ENCODE measurements at places on chromosomes 7 and 10.

GRCh38 chr10:84660450-84661159, 332.2 kb downstream of the CCSER2 start:
- no peak for DNase-seq

GRCh38 chr7:81014266-81014665, 95.4 kb upstream of the SEMA3C start:
- DNase-seq, result no peak

- no peak for DNase-seq
Observed at GRCh38 chr7:111763221-111763801, 201.0 kb upstream of the IMMP2L start.

DNA sequence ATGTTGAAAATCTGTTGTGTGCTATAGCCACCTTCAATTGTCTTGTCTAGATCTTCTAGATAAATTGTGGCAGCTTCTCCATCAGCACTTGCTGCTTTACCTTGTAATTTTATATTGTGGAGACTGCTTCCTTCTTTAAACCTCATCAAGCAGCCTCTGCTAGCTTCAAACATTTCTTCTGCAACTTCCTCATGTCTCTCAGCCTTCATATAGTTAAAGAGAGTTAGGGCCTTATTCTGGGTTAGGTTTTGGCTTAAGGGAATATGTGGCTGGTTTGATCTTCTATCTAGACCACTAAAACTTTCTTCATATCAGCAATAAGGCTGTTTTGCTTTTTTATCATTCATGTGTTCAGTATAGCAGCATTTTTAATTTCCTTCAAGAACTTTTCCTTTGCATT, 128.2 kb downstream of the ADAM22 start:
- no peak for DNase-seq

GRCh38 chr10:97713339-97713825, at the start of gene MARVELD1:
TSS of gene MARVELD1 (plus strand) at chr10:97713730. CDS start at chr10:97713877, 147 bp downstream.
- DNase-seq, result peak; percentile 62

DNA sequence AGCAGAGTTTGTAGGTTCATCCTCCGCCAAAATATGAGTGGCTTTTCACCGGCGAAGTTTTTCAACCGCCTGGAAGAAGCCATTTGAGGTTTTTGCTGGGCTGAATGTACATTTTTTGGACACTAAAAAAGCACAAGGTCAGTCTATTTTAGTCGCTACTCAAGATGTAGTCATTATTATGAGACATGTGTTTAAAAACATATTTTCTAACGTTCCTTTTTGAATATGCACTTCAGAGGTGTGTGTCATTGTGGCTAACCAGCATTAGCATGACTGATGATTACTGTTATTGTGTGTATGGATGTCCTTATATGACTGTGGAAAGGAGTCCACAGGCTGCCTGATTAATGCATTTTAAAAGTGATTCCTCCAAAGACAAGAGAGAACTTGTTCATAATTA, 605.4 kb downstream of the INHBA start:
- no peak for DNase-seq

- DNase-seq, result no peak
Observed at GRCh38 chr7:51217804-51218203, 98.8 kb downstream of the COBL start.

DNA sequence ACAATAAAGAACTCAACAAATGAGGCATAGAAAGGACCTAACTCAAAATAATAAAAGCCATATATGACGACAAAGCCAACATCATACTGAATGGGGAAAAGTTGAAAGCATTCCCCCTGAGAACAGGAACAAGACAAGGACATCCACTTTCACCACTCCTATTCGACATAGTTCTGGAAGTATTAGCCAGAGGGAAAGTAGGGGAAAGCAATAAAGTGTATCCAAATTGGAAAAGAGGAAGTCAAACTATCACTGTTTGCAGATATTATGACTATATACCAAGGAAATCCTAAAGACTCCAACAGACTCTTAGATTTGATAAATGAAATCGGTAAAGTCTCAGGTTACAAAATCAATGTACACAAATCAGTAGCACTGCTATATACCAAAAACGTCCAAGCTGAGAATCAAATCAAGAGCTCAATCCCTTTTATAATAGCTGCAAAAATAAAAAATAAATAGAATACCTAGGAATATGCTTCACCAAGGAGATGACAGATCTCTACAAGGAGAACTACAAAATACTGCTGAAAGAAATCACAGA, 4.8 kb downstream of the ANXA7 start:
- no peak for DNase-seq

DNA sequence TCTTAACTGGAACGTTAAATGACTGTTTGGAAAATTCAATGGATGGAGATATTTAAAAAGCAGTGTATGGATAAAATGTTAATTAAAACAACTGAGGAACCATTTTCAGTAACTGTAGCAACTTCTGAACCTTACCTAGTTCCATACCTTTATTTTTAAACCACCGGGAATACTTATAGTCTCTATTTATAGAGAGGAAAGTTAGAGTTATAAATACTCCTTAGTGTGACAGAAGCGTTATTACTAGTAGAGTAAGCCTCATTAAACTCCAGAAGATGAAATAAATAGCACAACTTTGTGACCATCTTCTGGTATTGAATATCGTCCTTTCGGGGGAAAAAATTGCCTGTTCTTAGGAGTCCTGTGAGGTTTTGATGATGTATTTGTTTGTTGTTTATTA, 114.9 kb downstream of the LCOR start:
- no peak for DNase-seq

GRCh38 chr10:70430493-70431445, 10.7 kb downstream of the NODAL start:
- DNase-seq, result no peak

DNA sequence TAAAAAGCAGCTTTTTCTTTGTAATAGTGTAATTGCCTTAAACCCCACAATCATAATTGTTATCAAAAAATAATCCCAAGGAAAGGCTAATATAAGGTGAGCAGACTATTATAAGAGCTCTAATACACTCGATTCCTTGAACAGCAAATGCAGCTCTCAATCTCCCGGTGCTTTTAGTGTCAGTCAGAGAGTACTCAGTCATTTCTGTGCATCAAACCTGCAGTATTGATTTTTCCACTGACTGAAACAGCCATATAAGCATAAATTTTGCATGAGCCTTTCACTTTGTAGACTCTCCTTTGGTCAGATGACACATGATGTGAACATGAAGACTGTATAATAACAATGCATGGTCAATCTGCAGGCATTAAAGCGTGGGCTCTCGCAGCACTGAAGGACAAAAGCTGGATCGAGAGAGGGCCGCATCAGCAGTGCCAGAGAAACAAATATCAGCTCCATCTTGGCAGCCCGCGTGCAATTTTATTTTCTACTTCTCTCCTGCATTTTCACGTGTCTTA, 272.0 kb downstream of the POU6F2 start:
- no peak for DNase-seq

DNA sequence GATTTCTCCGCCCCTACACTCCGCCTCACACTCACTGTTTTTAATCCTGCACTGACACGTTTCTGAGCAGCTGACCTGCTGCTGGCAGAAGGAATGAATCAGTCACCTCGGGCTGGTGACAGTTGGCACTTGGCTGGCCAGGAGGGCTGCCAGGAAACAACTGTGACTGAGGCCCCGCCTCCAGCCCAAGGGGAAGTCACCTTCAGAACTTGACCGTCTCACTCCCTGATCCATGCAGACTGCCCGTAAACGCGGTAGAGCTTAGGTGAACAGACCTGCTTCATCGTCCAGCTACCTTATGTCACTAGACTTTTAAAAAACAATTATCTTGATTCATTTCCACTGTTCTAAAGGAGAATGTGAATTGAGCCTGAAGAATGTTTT, 107.5 kb downstream of the DOCK1 start:
- DNase-seq, result no peak

GRCh38 chr10:88291289-88292184, 291.6 kb downstream of the RNLS start:
- no peak for DNase-seq

DNA sequence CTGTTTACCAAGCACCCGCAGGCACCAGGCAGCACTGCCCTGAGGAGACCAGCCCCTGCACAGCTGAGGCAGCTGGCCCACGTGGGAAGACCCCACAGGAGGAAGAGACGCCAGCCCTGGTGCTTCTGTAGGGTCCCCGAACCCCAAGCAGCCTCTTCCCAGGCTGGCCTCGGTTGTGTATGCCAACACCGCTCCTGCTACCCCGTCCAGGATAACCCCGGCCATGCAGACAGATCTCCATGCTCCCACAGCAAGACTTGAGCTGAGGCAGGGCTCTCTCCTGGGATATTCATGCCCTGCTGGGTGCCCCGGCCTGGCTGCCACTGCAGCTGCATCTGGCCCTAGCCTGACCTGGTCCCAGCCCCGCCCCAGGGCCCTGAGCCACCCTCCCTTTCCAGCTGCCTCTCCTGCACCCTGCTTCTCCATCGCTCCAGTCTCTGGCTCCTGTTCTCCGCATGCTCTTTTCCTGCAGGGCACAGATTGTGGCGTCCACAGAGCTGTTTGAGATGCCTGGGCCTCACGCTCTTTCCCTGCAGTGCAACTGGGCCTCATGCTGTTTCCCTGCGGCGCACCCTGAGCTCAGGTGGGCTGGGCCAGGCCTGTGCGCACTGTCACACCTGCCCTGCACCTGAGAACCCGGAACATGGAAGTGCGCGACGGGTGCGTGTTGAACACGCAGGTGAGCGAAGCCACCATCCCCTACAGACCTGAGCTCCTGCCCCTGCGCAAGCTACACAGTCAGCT, 236.2 kb downstream of the ELFN1 start:
- DNase-seq, result no peak

DNA sequence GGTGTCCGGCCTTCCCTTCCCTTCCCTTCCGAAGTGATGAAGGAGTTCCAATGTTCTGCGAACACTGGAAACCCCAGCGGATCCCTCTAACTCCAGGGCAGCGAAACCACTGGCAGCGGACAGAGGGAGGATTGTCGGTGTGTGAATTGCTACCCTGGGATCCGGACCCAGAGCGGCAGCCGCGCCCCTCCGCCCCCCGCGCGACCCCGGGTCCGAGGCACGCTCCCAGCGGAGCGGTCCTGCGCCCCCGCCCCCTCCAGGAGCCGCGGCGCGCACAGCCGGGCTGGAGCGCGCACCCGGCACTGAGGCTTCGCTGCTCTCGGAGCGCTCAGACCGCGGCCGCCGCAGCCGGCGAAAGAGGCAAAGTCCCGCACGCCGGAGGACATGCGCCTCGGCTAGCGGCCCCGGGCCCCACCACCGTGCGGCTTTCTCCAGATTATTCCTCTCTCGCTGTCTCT, at the start of gene PTPRZ1:
TSS of gene PTPRZ1 (plus strand) at position 331 of the 458 bp plus-strand sequence. CDS start 339 bp downstream, outside the sequence.
- DNase-seq, result no peak

GRCh38 chr10:77338143-77338542, 299.5 kb downstream of the KCNMA1 start:
- no peak for DNase-seq

GRCh38 chr10:95247881-95248583, 42.8 kb downstream of the PDLIM1 start:
- no peak for DNase-seq

DNA sequence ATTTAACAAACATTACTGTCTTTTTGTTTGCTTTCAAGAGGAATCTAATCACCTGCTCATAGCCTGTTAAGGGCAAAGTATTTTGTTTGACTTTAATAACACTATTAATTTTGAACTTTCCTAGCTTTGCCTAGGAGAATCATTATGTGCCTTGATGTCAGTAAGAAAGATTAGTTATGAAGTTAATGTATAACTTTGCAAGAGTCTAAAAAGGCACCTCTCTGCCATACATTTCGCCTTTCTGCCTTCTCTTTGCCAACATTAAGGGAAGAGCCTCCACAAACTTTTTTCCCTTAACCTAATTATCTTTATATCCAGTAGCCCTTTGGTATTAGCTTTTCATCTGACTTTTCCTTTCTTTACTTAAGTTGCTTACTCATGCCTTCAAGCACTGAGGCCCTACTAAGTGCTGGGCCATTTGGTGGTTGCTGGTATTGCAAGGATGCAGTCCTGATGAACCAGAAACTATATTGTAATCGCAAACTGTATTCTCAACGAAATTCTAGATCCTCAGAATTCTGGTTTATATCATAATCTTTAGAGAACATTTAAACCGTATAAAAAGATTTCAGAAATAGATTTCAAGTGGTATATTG, 108.5 kb downstream of the SND1 start:
- DNase-seq, result no peak

DNA sequence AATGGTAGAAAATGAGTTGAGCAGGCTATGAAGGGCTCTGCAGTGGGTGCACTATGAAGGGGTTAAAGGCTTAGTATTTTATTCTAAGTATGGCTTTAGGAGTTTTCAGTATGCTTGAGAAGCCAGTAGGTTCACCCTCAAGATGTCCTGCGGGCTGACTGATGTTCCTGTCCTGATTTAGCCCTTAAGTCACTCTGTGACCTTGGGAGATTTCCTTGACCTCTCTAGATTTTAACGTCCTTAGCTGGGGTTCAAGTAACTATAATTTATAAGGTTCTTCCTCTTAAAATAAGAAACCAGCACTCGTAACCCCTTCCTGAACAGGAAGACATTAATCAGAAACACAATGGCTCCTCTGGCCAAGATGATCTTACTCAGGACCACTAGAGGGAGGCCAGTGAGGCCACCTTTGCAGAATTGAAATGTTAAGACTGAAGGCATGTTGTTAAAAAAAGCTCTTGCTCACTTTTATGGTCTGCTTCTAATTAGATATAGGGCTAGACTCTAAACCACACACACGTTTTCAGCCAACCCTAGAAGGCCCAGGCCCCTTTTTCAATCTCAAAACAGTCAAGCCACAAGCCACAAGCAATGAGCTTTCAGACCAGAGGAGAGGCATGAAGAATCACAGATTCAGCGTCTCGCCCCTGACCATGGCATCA, 41.9 kb downstream of the CDK1 start:
- peak; percentile 46 for DNase-seq

DNA sequence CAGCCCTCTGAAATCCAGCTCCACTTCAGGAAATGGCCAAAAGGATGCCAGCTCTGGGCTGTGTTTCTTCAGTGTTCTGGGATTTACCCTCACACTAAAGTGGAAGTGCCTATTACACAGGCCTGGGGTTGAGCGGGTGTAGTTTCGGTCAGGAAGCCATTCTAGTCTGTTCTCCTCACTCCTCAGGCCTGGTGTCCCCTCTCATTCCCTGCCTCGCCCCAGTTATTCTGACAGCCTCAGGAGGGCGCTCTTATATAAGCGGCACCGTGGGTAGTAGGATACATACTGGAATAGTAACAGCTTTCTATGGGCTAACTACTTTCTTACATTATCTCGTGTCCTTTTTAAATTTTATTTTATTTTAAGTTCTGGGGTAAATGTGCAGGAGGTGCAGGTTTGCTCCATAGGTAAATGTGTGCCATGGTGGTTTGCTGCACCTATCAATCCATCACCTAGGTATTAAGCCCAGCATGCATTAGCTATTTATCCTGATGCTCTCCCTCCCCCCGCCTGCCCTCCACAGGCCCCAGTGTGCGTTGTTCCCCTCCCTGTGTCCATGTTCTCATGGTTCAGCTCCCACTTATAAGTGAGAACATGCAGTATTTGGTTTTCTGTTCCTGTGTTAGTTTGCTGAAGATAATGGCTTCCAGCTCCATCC, 12.2 kb upstream of the LGI1 start:
- peak; percentile 15 for DNase-seq

All from GM04504 (cell line).